HT1080 (cell line): ENCODE measurements at places on chromosomes 4 and X. TPM values are rescaled to one million over a fixed set of nuclear protein-coding genes. Genes with fewer than 3 reads are reported as not detected.

LIAS gene
- 17.4 and 18.4 TPM in 2 replicates for total RNA-seq

ANOS1 gene
- total RNA-seq: 11.2 and 14.6 TPM in 2 replicates

PLXNA3 gene
- 3.4 and 4.0 TPM in 2 replicates for total RNA-seq

DTHD1 gene
- not detected in 2 replicates for total RNA-seq

DGAT2L6 gene
- not detected in 2 replicates for total RNA-seq

TMSB15A gene
- 2.7 and 2.8 TPM in 2 replicates for total RNA-seq

RAB28 gene
- 11.6 and 14.5 TPM in 2 replicates for total RNA-seq

RUFY3 gene
- total RNA-seq: 7.9 and 10.6 TPM in 2 replicates

ZNF630 gene
- not detected in 2 replicates for total RNA-seq

FAM9B gene
- total RNA-seq: 0.05 TPM in 1 of 2 replicates, not detected in the other

PABPC5 gene
- total RNA-seq: not detected in 2 replicates

SFRP2 gene
- total RNA-seq: not detected in 2 replicates

IL13RA1 gene
- total RNA-seq: 27.3 and 29.3 TPM in 2 replicates

CLDN34 gene
- total RNA-seq: not detected in 2 replicates

TMEM156 gene
- 5.4 and 8.4 TPM in 2 replicates for total RNA-seq

GBA3 gene
- total RNA-seq: not detected in 2 replicates

PAGE2B gene
- total RNA-seq: 0.37 TPM in 1 of 2 replicates, not detected in the other

MUC7 gene
- not detected in 2 replicates for total RNA-seq

EVC2 gene
- not detected in 2 replicates for total RNA-seq

GUCY1B1 gene
- 5.3 and 7.6 TPM in 2 replicates for total RNA-seq

L1CAM gene
- 2.0 and 3.0 TPM in 2 replicates for total RNA-seq

CD40LG gene
- total RNA-seq: not detected in 2 replicates

TMPRSS11F gene
- total RNA-seq: not detected in 2 replicates

ESX1 gene
- total RNA-seq: 0.11 TPM in 1 of 2 replicates, not detected in the other

TKTL1 gene
- not detected in 2 replicates for total RNA-seq

TASL gene
- not detected in 2 replicates for total RNA-seq

ANXA5 gene
- total RNA-seq: 489 and 521 TPM in 2 replicates

BEX1 gene
- total RNA-seq: 112 and 123 TPM in 2 replicates

VCX2 gene
- total RNA-seq: 0.13 TPM in 1 of 2 replicates, not detected in the other

TMPRSS11A gene
- total RNA-seq: not detected in 2 replicates

GYPB gene
- total RNA-seq: not detected in 2 replicates

DUX4 gene
- total RNA-seq: not detected in 2 replicates
